ENCODE measurements at places on chromosomes 5 and 9.

DNA sequence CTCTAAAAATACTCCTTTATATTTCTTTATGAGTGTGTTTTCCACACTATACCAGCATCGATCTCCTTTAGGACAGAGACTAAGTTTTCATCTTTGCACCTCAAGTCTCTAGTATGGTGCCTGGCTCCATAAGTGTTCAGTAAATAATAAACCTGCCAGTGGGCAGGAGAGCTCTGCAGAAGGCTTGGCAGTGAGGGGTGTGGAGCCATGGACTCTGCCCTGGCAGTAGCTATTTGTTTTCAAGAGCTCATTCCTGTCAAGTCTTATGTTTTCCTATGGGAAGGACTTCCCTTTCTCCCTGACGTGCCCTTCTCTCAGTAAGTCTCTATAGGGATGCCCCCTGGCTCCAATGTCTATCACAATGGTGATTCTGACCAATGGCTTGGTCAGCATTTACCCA, 252.2 kb downstream of the PIK3R1 start:
- no peak for DNase-seq

GRCh38 chr9:90368241-90368640, 274.4 kb downstream of the DIRAS2 start:
- no peak for DNase-seq

DNA sequence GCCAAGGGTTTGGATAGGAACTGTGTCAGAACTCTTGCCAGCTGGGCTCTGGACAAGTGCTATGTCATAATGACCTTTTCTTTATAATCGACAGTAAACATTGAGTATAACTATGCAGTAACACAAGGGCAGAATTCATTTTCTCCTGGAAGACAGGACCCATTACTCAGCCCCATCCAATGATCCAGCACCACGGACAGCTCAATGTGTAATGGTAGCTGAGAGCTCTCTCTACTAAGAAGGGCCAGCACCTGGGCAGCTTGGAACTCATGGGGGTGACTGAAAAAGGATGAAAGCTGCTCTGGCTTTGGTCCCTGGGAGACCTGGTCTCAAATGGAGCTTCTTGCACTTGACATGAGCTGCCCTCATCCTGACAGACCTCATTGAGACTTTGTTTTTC, 347.8 kb downstream of the TRIM32 start:
- no peak for DNase-seq

DNA sequence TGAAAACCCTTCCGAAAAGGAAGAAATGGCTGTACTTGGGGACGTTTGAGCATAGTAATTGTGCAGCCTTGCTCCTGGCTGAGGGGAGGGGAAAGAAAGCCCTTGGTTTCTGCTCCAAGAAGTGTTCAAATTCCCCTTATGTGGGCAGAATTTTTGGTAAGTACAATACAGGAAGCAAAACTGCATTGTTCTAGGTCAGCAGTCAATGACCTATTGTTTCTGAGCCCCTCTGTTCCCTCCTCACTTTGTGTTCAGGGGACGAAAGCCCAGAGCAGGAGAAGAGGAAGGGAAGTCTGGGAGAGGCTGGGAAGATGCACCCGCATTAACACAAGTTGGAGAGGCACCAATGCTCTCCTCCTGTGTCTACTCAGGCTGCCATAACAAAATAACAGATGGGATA, 11.9 kb downstream of the BASP1 start:
- no peak for DNase-seq

DNA sequence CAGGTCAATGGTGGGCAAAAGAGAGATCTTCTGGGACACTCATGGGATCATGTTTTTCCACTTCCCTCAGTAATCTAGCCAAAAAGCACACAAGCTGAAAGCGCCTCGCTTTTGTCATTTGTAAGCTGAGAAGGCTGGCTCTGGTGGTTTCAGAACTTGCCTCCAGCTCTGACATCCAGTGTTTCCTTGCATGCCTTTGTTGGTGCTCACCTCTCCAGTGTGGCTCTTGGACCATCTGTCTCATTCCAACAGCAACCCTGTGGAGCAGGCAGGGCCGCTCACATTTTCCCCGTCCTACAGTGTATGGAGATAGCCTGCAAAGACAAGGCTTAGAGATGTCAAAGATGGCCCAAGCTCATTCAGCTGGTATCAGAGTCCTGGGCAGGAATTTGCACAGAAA, 160.8 kb upstream of the KLF4 start:
- no peak for DNase-seq

DNA sequence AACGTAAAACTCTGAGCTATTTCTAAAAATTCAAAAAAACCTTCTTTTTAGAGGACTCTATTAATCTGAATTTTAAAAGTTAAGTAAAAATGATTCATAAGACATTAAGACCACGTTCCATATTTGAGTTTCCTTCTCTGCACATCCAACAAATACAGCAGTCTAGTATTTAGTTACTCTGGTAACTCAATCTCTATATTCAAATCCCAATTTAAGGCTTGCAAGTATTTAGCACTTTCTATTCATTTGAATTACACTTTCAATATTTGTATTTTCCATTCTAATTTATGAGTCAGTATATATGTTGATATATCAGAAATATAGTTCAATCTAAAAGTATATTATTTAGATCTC, 17.7 kb downstream of the RFX3 start:
- no peak for DNase-seq

- no peak for DNase-seq
Measured at GRCh38 chr9:83623679-83624076, 735 bp downstream of the IDNK start.

DNA sequence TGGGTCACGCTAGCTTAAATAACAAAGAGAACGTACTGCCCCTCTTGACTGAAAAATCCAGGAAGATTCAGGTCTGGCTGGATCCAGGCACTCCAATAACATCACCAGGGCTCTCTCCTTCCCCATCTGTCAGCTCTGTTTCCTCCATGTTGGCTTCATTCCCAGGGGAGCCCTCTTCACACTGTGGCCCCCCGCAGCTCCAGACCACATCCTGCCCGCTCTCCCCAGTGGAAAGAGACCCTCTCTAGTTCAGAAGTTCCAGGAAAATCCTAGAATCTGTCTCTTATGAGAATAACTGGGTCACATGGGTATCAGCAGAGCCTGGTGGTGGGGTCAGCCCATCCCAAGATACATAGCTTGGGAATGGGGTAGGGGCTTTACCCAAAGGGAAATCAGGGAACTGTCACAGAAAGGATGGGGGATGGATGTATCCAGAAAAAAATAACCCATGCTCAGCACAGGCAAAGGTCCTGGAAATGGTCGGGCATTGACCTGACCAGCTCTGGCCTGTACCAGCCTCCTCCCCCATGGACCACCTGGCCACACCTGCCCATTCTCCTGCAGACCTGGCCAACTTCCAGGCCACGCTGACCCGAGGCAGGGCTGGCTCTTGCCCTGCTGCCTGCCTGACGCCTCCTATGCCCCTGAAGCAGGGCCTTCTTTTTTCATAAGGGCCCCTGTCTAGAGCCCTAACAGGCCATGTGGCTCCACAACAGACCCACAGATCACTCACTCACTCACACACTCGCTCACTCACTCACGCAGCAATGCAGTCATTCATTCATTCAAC, 65.9 kb downstream of the COL23A1 start:
- no peak for DNase-seq

DNA sequence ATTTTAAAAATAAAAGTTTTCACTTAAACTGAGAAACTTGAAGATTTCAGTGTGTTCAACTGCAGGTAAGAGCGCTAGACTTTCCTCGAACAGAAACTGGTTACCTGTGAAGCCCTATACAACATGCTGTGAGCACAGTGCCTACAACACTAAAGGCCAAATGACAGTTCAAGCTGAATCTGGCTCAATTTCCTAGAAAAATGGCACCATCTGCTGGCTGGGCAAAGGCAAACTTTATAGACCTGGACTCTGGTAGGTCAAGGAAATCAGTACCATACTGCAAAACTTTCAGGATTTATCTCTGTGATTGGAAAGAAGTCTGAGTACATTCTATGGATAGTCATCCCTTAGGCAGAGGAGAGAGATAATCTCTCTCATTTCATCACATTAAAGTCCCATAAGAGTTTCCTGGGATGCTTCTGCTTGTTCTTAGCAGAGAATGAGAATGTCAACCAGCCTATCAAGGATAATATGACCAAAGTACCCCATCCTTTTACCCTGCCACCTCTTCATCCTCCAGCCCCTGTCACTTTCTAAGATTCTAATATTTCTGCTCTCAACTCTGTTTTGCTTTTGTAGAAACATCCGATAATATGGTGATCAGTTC, 31.8 kb upstream of the FOXB2 start:
- peak; percentile 63 for DNase-seq

DNA sequence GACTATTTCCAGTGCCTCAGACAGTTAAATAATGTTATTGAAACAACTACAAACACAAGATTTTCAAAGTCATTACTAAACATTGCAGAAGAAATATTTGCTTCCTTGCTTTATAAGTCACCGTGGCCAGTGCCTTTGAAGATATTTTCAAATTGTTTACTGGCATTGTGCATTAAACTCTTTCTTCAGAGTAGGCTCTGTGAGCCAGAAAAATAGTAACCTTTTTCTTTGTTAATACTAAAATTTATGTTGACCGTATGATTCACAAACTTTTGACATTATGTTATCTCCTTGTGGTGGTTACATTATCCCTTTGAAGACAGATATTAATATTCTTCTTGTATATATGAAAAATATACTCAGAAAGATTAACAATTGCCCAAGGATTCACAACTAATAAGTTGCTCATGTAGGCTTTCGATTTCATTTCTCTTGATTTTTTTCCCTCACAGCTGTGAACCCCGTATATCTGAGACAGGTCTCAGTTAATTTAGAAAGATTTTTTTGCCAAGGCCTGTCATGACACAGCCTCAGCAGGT, 140.1 kb downstream of the NR3C1 start:
- DNase-seq = no peak

DNA sequence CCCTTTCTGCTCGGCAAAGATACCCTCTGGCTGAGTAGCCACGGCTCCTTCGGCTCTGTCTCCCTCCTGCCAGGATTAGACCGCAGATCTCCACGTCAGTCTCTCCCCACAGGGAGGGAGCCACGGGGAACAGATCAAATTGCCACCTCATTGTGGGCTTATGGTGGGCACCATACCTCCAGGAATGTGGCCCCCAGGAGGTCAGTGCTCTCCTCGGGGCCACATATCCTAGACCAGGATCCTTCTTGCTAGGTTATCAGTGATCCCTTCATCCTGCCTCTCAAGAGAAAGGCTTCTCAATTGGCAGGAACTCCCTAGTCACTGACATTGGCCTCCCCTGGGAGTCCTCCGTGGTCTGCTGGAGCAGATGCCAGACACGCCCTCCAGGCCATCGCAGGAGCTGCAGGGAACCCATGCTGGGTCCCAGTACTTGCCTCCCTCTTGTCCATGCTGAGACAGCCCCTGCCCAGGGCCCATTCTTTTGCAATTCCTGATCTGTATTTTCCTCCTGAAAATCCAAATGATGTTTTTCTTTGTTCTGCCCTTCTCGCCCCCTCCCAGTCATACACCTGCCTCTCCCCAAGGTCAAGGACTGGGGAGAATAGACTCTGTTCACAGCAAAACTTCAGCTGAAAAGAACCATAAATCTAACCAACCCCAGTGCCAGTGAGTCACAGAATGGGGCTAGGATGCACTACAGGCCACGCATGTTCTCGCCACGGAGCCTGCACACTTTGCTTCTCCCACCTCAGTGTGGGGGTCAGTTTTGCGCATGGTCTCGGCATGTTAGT, 31.6 kb upstream of the ENHO start:
- DNase-seq = peak; percentile 81

GRCh38 chr5:91684625-91685024, 301.5 kb upstream of the ARRDC3 start:
- DNase-seq = no peak

GRCh38 chr5:37075399-37075950, 173.7 kb downstream of the CPLANE1 start:
- DNase-seq = no peak

GRCh38 chr5:132020568-132021339, 9.3 kb upstream of the ACSL6 start:
- no peak for DNase-seq

- no peak for DNase-seq
Measured at GRCh38 chr9:129148463-129149204, 29.4 kb downstream of the IER5L start.

- DNase-seq = no peak
Measured at GRCh38 chr9:82519332-82519731, 530.8 kb downstream of the SPATA31D1 start.

DNA sequence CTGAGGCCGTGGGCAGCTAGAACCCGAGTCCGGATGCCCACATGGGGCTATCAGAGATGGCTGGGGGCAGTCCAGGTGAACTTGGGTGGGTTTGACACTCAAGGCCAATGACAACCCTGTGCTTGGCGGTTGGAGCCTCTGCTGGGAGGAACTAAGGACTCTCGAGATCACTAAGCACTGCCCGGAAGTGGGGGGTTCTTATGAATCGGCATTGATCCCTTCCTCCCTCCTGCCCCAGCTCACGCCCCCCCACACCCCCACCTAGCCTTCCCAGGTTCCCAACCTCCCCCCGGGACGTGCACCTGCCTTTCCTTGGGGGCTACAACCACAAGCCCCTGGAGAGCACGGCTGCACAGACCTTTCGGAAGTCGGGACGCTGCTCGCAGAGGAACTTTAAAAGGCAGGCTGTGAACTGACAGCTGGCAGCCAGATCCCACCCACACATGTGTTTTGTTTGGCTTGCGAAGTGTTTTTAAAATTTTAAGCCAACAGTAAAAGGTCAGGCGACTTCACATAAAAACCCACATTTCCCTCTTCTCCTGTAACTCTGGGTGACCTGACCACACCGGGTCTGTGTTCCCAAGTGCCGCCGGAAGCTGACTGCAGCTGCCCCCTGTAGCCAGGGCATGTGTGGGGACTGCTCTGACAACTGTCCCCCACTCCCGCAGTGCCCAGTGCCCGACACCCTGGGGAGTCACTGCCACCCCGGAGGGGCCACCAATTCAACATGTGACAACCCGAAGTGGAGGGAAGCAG, 5.1 kb upstream of the RALGDS start:
- DNase-seq = no peak

DNA sequence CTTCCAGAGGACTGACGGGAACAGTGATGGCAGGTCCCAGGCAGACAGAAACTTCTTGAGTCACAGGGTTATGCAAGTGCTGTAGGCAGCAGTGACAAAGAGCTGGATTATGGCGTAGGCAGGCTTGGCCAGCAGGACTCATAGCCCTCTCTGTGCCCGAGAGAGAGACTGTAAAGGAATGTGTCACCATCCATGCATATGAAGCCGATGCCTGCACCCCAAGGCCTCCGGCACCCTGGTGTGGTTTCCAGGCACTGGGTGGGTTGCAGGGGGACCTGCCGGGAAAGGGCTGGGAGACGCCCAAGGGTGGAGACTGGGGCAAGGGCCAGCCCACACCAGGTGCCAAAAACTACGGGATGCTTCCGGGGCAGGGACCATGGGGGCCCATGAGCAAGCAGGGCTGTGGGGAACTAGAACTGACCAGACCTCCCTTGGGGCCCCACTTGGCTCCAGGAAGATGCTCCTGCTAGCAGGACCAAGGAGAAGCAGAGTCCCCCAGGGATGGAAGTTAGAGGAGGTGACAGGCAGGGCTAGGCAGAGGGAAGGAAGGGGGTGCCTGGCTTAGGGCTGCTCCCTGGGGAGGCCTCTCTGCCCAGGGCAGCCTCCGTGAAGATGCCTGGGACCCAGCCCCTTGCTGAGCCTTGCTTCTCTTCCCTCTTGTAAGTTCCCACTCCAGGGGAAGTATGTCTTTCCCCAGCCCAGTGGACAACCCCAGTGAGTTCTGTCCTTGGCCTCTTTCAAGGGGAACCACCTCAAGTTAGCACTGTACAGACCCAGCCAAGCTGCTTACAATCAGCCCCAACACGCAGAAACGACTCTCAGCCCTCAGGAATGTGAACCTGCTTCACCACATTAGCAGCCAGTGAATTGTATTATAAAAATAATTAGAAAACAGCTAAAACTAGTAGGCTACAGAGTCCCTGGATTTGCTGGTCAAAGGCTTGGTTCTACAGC, 10.5 kb upstream of the IPPK start:
- no peak for DNase-seq

- peak; percentile 81 for DNase-seq
Measured at GRCh38 chr9:19456996-19457692, 48.3 kb downstream of the ACER2 start.
